Right lobe of liver (tissue), 6 donors: ENCODE measurements at places on chromosomes 16 and 17. TPM values are rescaled to one million over a fixed set of nuclear protein-coding genes. Genes with fewer than 3 reads are reported as not detected.
A peak's percentile ranks its signal among the peaks of the same experiment; 100 is the strongest.

DNA sequence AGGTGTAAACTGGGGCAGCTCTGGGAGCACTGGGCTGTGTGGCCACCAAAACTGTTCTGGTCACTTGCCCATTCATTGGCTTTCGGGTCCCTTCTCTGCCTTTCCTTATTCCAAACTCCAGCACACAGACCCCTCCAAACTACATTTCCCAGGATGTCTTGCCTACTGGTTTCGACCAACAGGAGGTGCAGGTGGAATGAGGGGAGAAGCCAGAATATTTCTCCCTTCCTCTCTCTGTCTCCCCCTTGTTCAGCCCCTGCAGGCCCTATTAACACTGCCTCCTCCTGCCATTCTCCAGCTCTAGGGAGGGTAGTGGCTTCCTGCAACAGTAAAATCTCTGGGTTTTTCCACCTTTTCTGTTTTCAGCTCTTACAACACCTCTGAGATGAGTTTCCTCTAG lies 13.2 kb upstream of the NAGPA start:
- no peak for DNase-seq

DNA sequence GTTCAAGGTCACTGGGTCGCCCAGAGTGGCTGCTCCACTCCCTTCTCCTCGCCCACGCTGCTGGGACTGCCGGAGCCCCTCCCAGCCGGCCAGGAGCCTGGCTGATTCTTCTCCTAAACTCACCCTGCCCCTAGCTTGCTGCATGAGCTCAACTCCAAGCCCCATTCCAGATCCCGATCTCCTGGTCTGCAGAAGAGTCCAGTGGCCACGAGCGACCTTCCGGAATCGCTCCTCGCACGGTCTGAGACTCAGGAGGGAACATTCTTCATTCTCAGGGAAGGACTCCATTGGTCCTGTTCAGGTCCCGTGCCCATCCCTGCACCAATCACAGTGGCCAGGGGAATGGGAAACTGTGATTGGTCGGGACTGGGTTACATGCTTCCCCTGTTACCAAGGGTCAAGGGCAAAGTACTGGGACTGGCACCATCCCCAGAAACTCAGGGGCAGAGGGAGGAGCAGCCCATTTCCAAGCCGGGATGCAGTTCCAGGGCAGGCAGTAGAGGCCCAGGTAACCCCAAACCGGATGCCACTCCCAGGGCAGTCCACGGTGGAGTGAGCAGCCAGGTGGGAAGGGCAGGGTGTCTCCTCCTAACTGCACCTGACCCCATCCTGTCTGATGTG lies 24.5 kb upstream of the CIBAR2 start:
- DNase-seq, result peak; percentile 61

- no peak for DNase-seq
Measured at GRCh38 chr17:8841844-8842243, 25.6 kb downstream of the PIK3R6 start.

DNA sequence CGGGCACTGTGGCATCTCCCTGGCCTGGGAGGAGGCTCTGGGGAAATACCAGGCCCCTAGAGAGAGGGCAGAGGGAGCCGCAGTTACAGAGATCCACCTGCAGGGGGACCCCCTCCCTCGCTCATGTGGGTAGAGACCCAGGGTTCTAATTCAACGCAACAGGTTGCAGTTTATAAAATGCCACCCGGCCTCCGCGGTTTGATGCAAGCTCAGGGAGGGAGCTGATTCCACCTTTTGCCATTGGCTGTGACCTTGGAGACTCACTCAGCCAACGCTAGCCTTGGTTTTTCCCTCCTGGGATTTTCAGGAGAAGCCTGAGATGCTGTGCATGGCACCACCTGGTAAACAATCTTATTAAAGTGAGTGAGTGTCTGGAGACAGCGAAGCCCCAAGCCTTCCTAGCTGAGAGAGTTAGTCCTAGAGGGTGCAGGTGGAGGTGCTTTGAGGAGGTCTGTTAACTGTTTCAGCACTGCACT lies 12.1 kb downstream of the TTLL6 start:
- DNase-seq, result peak; percentile 66

- peak; percentile 67 for DNase-seq
Measured at GRCh38 chr17:1783834-1784611, 22.2 kb downstream of the SERPINF1 start.

DNA sequence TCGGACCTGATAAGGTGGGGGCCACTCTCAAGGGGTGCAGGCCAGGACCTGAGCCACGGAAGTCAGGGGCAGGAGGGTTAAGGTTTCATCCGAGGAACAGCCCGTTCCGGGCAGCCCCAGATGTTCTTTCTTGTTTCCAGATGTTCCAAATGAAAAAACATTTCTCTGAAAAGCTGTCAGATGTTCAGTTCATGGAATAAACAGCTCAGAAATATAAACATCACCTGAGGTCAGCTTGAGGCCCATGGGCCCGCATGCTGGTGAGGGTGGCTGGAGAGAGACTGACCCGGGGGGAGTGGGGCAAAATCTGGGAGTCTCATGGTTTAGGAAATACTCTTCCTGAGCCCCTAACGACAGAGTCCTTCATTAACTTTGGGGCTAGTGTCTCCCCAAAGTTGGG lies 1.5 kb upstream of the CD79B start:
- DNase-seq, result no peak

- DNase-seq, result no peak
Measured at GRCh38 chr16:72246423-72246822, 74.5 kb upstream of the PMFBP1 start.

DNA sequence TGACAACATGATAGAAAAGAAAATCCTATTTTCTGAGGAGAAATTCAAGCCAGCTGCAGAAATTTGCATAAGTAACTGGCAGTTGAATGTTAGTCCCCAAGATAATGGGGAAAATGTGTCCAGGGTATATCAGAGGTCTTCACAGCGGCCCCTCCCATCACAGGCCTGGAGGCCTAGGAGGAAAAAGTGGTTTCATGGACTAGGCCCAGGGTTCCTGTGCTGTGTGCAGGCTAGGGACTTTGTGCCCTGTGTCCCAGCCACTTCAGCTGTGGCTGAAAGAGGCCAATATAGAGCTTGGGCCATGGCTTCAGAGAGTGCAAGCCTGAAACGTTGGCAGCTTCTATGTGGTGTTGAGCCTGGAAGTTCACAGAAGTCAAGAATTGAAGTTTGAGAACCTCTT lies 35.6 kb downstream of the TMEM100 start:
- DNase-seq, result no peak

DNA sequence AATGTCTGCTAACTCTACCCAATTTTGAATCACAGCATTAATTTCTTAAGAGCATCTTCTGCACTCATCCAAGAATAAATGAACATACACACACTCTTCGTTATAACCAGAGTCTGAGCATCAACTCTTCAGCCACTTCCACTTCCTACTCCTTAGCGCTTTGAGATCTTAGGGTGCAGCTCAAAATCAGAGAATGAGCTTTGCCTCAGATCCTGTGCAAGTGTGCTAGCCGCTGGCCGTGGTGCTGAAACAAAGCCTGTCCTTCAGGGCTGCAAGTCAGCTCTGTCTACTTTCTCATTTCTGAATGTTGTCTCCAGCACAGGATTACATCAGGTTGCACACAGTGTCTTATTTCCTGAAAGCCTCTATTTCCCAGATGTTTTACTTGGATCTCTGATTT lies 165.4 kb downstream of the AIPL1 start:
- peak; percentile 58 for DNase-seq

GRCh38 chr16:75250809-75251279 lies 580 bp downstream of the BCAR1 start:
- DNase-seq, result peak; percentile 80

- DNase-seq, result no peak
Measured at GRCh38 chr16:80105160-80105559, 435.6 kb upstream of the DYNLRB2 start.

- no peak for DNase-seq
Measured at GRCh38 chr16:66682271-66682670, 14.3 kb downstream of the CMTM4 start.

GRCh38 chr16:73921295-73921694 lies 375.3 kb upstream of the PSMD7 start:
- DNase-seq, result no peak

DNA sequence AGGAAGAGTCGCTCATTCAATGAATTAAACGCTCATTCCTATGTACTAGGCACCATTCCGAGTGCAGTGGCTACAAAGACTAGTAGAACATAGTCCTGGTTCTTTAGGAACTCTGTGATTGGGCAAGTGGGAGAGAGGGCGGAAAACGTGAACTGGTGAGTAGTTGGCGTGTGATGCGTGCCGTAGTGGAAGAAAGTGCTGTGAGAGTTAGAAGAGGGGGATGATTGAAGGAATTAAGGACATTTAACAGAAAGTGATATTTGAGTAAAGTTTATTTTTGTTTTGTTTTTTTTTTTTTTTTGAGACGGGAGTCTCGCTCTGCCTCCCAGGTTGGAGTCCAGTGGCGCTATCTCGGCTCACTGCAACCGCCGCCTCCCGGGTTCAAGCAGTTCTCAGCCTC lies 7.9 kb upstream of the SLFN14 start:
- no peak for DNase-seq

DNA sequence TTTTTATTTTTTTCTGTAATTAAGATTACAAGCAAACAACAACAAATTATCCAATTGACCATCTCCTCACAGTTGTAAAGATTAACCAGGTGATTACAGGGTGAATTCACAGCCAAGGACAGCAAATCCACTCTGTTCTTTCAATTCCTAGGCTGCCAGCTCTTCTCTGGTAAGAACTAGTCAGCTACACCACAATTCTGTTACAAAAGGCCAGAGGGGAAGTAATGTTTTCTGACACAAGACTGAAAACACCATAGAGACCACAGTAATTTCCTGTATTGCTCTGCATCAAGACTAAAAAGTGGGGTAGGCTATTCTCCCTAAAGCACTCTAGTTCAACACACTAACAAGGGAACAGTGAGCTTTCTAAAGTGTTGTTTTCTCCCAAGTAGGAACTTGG lies 10.6 kb downstream of the CA10 start:
- DNase-seq, result no peak

- DNase-seq, result no peak
Measured at GRCh38 chr16:66824006-66824405, 6.8 kb downstream of the NAE1 start.

DNA sequence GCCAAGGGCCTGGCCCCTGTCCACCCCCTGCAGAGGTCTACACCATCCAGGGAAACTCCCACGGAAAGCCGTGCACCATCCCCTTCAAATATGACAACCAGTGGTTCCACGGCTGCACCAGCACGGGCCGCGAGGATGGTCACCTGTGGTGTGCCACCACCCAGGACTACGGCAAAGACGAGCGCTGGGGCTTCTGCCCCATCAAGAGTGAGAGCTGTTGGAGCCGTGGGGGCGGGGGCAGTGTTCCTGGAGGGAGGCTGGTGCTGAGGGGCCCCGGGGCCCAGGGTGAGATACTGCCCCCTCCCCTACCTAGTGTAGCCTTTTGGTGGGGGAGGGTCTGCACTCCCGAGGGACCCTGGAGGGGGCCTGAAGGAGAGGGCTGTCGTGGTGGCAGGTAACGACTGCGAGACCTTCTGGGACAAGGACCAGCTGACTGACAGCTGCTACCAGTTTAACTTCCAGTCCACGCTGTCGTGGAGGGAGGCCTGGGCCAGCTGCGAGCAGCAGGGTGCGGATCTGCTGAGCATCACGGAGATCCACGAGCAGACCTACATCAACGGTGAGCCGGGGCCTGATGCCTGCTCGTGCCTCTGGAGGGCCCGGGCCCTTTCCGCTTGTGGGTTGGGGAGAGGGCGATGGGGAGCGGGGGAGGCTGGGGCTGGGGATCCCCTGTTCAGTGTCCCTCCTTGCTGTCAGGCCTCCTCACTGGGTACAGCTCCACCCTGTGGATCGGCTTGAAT lies 38.8 kb downstream of the MRC2 start:
- DNase-seq, result no peak

The CARD14 gene
- total RNA-seq, result 0.29 TPM

The CHRNE gene
- 2.9 TPM for total RNA-seq

The RAB26 gene
- 3.8 TPM for total RNA-seq

The MFAP4 gene
- total RNA-seq, result 11.9 TPM

The OR3A3 gene
- total RNA-seq, result not detected

The SPECC1 gene
- 3.8 TPM for total RNA-seq

The CDH13 gene
- total RNA-seq, result 0.13 TPM

The RPRML gene
- total RNA-seq, result 0.25 TPM
